Right ventricle myocardium superior (tissue), 1 donor: ENCODE measurements at places on chromosomes 4 and X. TPM values are rescaled to one million over a fixed set of nuclear protein-coding genes. Genes with fewer than 3 reads are reported as not detected.

DUX4 gene
- not detected for total RNA-seq

PCDH18 gene
- 5.0 TPM for total RNA-seq

GAGE13 gene
- not detected for total RNA-seq

NAA11 gene
- not detected for total RNA-seq

GRCh38 chr4:112938461-112939058 is 110.9 kb upstream of the ANK2 start:
- DNase-seq, result no peak

DNA sequence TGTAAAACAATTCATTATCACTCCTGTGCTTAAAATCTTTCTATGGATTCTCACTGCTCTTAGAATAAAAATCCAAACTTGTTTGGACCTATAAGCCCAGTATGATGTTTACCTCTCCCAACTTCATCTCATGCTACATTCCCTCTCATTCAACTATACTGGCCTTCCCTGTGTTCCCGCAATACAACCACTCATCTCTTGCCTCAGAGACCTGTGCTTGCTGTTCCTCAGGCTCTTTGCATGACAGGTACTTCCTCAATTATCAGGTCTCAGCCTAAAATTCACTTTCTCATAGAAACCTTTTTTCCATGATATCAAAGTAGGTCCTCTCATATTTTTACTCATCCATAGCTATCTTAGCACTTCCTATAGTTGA is 71.7 kb downstream of the ENOX2 start:
- DNase-seq, result no peak

- DNase-seq, result no peak
Measured at GRCh38 chr4:108702960-108703359, 52.6 kb downstream of the OSTC start.

DNA sequence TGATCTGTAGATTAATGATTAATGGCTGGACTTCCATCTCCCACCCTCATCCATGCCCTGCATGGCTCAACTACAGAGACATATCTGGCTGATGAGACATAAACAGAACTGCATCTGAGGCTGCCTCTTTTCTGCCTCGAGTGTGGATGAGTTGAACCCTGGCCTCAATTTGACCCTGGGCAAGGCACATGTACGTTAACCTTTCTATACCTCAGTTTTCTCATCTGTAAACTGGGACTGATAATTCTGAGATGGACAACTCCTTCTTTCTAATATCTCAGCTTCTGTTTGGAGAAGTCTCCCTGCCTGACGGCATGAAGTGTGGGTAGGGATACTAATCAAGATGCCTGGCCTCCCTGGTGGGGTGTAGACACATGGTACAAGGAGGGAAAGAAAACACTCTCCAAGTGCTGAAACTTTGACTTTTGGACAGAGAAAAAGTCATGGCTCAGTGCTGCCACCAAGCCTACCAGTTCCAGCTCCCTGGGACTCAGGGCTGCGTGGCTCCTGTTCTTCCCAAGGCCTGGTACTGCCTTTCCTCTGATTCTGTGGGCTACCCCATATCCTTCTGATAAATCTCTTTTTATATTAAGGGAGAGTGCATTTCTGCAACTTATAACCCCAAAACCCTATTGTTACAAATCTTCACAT is 64.4 kb downstream of the HAUS3 start:
- no peak for DNase-seq

GRCh38 chr4:73311428-73311827 is 52.8 kb upstream of the ANKRD17 start:
- DNase-seq, result no peak

- no peak for DNase-seq
Measured at GRCh38 chr4:119653990-119654389, 25.4 kb upstream of the PDE5A start.
